ENCODE measurements at places on chromosomes 11 and 22.

DNA sequence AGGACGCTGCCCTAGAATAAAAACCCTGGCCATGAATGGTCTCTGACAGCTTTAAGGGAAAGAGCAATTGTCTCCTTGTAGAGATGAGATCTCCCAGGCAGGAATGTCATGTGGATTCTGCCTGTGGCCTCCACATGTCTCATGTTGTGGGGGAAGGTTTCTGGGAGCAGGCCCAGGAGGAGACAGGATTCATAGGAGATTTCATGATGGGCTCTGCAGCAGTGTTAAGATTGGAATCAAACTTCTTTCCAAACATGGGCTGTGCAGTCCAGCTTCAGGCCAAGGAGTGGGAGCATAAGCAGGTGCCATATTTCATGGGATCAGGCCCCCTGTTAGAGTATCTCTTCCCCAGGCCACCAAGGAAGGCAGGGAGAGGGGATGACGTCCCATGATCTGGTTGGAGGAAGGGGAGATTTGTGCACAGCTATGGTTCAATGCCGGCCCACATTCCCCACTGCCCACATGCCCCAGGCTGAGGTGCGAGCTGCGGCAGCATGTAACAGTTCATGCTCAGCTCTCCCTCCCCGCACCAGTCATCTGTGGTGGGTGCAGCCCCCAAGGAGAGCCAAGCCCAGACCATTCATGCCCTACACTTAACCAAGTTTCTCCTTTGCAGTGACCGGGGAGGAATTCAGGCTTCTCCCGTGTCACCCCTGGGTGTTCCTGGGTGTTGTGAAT is 42.5 kb downstream of the LMO1 start:
- DNase-seq: no peak

GRCh38 chr22:43992331-43992821 is 31.7 kb upstream of the PARVB start:
- no peak for DNase-seq

DNA sequence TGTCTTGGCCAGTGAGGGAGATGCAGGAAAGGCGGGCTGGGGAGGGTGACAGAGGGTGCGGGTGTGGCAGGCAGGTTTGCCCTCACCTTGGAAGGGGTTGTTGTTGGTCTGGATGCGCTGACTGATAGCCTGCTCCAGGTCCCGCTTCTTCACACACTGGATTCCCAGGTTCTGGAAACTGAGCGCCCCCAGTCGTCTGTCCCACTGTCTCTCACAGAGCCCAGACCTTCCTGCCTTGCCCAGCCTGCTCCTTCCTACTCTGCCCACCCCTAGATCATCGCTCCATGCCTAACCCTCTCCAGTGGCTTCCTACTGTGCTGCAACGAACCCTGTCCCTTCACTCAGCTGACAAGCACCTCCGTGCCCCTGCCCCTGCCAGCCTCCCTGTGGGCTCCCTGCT is 2.7 kb downstream of the RELA start:
- no peak for DNase-seq

DNA sequence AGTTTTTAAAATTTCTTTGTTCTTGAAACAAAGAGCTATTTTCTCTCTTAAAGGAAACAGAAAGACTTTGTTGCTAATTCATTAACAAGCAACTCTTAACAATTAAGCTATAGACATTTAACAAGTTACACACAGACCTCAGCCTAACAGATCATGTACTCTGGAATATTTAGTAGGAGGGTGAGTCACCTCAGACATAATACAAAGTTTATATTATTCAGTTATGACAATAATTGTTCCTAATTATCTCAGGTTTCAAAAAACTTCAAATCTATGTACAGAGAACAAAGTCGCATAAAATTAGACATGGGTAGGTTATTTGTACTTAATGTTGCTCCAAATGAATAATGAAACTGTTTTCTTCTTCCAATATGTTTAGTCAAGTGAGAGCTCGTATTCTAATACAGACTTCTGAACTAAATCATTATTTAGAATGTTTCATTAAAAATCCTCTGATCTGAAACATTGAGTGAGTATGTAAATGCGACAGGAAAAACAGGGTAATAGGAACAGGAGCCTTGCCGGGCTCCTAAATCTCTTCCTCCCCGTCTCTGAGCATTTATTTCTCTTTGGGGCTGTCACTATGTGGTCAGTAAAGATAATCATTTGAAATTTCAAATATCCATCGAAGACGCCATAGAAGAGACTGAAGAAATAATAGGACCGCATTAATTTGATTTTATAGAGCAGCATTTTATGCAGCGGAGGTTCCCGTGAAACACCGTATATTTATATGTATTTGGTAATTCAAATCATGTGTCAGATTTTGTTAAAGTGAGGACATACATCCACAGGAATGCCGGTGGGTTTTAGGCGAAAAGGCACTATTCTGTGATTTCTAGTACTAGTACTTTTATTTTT is 8.7 kb upstream of the BARX2 start:
- no peak for DNase-seq

- no peak for DNase-seq
Observed at GRCh38 chr11:64233913-64234586, at the start of gene VEGFB. VEGFB (plus strand) TSS chr11:64234584; CDS start chr11:64234834, 250 bp downstream.

DNA sequence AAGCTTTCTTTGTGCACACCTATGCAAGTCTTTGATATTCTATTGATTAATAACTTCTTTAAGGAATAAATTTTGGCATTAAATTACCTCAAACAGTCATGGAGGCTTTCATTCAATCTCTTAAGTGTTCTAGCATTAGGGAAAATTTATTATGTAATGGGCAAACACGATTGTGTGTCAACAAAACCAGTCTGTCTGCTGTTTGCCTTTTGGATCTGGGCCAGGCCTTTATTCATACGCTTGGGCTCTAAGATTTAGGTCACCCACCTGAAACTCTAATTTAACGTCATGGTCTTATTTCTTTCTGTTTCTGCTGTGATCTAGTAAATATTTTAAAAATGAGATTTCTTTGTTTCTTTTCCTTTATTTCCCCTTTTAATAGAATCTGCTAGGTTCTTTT is 1270.6 kb downstream of the LRRC4C start:
- DNase-seq: no peak

- no peak for DNase-seq
Observed at GRCh38 chr11:104333977-104334376, 170.0 kb upstream of the PDGFD start.

DNA sequence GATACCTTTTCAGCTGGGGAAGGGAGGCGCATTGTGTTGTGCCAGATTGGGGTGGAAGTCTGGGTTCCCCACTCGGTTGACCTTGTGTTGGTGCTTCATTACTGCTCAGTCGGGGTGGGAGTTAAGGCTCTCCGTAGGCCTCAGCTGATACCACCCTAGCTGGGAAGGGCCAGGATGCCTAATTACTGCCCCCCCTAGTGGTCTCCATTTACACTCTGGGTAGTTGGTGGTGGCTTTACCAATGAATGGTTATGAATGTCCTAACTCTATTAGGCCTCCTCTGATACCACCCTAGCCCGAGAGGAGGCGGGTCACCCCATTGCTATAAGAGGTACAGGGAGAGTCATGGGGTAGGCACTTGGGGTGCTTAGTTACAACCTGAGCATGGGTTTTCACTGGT is 27.5 kb upstream of the HIKESHI start:
- no peak for DNase-seq

DNA sequence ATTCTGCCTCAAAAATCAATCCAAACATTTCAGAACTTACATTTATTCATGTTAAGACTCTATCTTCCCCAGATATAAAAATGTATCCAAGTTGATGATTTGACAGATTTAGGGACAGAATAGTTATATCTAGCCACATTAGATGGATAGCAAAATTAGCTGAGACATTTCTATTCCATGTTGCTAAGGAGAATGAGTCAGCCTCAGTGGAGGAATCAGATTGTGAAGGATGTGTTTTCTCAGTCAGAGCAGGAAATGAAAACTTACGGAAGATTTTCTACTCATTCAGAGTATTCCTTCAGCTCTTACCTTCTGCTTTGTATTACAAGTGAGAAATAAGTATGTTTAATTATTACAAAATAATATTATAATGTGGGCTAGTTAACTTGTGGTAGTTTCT is 556.3 kb upstream of the ANO3 start:
- no peak for DNase-seq

DNA sequence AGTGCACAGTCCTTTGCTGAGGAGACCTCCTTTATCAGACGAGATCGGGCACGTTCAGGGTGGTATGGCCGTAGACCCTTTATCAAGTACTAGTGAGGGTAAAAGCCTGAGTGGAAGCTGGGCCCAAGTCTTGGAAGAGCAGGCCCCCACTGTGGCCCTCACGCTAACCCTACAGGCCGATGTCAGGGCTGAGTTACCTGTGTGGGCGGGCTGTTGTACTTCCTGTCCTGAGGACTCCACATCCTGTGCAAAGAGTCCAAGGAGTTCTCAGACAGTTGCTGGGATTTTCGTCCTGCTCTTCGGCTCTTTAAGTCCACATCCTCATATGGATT is 34.9 kb downstream of the RPL27A start:
- no peak for DNase-seq

DNA sequence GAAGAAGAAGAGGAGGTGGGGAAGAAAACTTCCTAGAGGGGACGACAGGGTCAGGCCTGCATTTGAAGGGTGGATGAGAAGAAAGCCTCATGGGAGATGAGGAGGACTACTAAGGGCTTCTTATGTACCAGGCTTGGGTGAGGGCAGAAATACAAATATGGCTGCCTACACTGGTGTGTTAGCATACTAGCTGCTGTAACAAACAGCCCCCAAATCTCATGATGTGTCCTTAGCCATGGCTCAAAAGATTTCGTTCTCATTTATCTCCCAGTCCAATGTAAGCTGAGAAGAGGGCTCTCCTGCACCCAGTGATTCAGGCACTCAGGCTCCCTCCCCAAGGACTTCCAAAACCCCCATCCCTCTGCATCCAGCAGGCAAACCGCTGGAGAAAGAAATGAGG is 11.6 kb upstream of the MB start:
- no peak for DNase-seq

DNA sequence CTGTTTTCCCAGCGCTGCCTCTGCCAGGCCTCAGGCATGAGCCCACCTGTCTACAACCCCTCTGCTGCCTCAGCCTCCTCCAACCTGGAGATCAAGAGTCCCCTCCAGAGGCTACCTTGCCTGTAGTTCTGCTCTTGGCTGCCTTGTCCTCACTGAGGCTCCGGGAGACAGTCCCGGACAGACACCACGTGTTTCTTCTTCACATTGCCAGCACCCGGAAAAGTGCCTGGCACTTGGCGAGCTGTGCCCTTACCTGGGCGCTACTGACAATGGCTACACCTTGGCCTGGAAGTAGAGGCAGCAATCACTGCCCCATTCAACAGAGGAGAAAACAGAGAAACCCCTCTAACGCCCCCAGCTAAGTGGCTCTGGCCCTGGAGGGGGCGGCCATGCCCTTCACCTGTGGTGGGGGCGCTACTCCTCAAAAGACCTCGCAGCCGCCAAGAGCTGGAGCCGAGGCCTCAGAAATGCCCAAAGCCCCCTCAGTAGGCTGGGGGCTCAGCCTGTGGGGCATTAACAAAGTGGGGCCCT is 3.0 kb upstream of the NAP1L4 start:
- DNase-seq: no peak

Measured in KG1 (cell line).